Activated CD4-positive, alpha-beta T cell treated with anti-CD3 and anti-CD28 coated beads, Interleukin-2, Interleukin-6, amounts not matched to agents 100 ng/mL and 50 ng/mL, durations not matched to agents 16 hours and 8 hours (primary cell): ENCODE measurements at places on chromosomes 1 and 21.

DNA sequence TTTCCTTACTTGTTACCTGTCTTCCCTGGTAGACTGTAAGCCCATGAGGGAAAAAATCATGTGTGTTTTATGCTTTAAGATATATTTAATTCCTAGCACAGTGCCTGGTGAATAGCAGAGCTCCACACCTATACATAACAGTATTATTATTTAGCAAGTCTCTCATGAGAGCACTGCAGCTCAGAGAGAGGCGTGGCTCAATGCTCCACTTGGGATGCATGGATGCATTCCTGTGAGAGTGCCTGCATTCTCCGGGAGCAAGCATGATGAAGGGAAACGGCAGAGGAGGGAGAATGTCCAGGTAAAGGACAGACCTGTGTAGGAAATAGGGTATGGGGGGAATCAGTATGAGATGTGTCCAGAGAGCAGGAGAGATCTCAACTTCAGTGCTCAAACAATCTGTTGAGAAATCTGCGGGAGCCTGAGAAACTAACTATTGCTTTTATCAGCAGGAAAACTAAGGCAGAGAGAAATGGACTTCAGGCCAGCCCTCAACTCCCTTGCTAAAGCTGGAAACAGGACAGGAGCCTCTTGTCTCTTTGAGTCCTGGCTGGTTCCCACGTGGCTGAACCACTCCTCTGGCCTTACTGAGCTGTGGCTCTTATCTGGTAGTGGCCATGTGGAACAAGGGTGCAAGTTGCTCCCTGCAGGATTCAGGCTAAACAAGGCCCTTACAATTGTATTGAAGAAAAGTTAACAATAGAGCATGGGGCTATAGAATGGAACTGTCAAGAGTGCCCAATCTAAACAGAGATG is 113.1 kb downstream of the KCNN3 start:
- DNase-seq: no peak

DNA sequence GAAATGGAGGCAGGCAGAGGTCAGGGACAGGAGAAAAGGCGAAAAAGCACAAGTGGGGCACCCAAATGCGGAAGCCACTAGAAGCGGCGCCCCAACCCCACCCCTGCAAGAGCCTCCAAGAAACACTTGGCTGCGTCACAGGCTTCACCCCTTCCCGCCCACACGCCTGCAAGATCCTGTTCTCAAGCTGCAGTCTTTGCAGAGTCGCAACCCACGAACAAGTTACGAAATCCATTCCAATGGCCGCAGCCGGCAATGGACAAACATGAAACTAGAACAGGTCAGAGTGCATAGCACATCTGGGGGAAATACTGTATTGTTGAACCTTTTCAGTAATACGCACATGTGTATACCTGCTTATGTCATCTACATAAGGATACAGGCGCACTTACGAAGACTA is 103.6 kb downstream of the PSMG1 start:
- DNase-seq: no peak

GRCh38 chr1:221343136-221343535 is 398.8 kb downstream of the DUSP10 start:
- DNase-seq: no peak

DNA sequence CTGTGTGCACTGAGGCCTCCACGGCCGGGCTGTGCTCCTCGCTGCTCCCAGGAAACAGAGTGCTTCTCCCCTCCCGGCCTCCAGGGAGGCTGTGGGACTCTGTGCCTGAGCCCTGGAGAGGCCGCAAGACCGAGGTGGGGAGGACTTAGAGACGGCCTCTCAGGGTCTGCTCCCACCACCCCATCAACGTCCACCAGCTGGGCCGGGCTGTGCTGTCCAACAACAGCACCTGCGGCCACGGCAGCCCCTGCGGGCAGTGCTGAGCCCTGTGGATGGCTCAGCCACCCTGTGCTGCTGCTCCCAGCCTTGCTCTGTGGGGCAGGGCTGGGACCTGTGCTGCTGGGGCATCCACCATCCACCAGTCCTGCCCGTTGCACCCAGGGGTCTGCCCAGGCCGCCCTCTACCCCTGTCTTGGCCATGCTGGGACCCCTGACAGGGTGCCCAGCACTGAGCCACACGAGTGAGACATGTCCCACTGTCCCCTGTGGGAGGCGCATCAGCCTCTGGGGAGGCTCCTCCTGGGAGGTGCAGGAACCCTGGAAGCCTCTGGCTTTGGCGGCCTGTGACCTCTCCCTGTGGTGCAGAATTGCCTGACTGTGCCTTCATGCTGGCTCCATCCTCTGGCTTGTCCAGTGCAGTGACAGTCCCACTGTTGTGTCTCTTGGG is 31.2 kb upstream of the LRRC3 start:
- no peak for DNase-seq

- no peak for DNase-seq
Measured at GRCh38 chr1:164999146-164999545, 357.4 kb downstream of the LMX1A start.

GRCh38 chr1:197725044-197725443 is 50.2 kb downstream of the DENND1B start:
- DNase-seq: no peak

GRCh38 chr1:169906938-169907337 is 13.2 kb upstream of the SCYL3 start:
- no peak for DNase-seq

DNA sequence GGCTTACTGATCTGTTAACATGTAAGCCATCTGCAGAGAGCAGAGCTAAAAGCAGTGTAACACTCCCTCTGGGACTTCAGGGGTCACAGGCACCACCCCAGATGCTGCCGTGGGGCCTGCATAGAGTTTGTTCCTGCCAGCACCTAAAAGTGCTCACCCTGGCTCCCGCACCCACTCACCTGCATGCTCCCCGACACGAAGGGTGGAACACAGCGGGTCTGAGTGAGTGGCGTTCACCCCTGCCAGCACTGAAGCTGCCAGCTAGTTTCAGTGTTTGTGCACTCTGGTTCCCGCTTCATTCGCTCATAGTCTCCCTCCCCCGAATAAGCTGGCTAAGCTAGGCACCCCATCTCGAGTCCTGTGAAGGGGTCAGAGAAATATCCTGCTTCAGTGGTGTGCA is 1681.0 kb downstream of the NCAM2 start:
- no peak for DNase-seq

GRCh38 chr1:24502709-24503058 is at the start of gene RCAN3:
RCAN3 (plus strand) TSS chr1:24502836; CDS start chr1:24514373, 11,537 bp downstream.
- DNase-seq: peak; percentile 94

GRCh38 chr1:51234721-51235425 is 1.2 kb upstream of the RNF11 start:
- peak; percentile 21 for DNase-seq

GRCh38 chr1:6864166-6864565 is 78.9 kb downstream of the CAMTA1 start:
- no peak for DNase-seq

- no peak for DNase-seq
Measured at GRCh38 chr21:18771845-18772380, 368.3 kb upstream of the TMPRSS15 start.

DNA sequence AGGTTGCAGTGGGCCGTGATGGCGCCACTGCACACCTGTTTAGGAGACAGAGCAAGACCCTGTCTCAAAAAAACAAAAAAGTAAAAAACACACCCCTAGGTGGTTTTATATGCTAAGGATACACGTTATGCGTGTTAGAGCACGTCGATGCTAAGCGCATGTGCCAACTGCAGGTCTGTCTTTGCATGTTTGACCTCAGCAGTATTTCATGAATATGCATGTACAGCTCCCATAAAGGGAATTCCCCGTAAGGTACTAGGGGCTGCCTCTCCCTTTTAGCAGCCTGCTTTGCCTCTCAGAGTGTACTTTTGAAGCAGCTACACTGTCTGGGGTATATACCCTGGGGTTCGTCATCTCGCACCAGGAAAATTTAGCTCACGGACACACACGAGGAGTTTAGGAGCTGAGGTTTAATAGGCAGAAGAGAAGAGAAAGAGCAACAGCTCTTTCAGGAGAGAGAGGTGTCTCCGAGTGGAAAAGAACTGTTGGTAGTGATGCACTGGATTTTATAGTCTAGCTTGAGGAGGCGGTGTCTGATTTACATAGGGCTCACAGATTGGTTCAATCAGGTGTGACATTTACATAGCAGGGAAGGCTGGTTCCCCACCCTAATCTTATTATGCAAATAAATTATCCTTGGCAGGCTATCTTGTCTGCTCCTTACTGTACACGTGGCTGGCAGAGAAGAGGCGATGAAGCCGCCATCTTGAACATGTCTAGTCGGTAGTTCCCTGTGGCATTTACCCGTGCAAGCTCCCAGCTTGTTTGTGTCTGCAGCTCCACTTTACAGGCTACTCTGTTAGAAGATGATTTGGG is 4.2 kb upstream of the OTUD3 start:
- no peak for DNase-seq

DNA sequence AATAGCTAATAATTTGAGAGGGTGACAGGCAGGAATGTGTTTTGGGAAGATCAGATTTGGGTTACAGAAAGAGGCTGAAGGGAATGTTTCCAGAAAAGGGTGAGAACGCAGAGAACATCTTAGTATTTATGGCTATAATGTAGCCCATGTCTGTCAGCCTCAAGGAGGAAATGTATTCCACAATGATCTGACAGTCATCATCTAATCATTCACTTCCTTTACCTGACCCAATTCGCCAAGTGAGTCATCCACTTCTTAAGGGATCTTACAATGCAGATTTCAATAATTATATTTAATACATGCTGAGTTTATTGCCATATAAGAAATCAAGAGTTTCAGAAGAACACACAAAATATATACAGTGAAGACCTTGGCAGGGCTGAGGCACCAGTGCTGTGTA is 10.8 kb downstream of the TRIM45 start:
- no peak for DNase-seq

DNA sequence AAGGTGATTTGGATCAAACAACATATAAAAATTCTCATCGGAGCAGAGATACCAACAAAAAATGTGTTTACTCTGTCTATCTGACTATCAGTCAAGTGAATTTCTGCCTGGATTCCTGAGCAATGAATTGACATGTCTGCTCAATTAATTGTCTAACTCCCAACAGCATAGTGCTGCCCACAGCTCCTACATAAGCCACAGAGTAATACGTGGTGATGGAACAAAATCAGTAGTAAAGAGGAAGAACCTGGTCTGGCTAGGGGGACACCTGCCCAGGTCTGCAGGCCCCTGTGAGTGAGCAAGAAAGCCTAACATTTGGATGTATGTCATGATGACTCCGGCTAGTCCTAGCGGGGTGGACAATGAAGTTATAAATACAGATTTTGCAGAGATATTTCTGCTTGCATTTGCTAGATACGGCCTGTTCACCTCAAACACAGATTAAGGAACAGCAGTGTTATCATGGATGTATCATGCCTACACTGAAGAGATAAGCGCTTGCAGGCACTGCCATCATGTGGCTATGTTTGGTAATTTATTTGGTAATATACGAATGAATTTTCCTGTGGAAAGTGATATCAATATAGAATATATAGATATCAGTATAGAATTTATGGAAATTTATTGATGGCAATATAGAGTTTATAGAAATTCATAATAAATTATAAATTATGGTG is 69.6 kb upstream of the LRRC8B start:
- peak; percentile 73 for DNase-seq

DNA sequence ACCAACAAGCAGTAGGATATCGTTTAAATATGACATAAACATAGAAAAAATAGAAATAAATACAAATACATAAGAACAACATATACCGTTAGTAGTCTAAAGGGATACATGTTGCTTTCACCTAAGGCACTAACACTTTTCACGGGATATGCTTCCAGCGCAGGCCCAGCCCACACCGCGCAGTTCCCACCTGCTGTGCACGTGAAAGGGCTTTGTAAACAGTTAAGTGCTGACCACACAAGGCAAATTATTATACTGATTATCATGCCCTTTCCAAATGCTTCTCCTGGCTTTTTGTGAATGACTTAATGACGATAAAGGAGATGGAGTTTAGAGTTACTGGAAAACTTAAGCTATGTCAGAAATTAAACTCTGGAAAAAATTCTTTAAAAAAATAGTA is 11.3 kb upstream of the IL22RA1 start:
- no peak for DNase-seq

- peak; percentile 92 for DNase-seq
Measured at GRCh38 chr1:202160377-202160940, at the start of gene PTPN7. PTPN7 (minus strand) TSS chr1:202160602; CDS start chr1:202159402, 1,200 bp downstream.

GRCh38 chr1:7457811-7458210 is 313.3 kb upstream of the VAMP3 start:
- no peak for DNase-seq

DNA sequence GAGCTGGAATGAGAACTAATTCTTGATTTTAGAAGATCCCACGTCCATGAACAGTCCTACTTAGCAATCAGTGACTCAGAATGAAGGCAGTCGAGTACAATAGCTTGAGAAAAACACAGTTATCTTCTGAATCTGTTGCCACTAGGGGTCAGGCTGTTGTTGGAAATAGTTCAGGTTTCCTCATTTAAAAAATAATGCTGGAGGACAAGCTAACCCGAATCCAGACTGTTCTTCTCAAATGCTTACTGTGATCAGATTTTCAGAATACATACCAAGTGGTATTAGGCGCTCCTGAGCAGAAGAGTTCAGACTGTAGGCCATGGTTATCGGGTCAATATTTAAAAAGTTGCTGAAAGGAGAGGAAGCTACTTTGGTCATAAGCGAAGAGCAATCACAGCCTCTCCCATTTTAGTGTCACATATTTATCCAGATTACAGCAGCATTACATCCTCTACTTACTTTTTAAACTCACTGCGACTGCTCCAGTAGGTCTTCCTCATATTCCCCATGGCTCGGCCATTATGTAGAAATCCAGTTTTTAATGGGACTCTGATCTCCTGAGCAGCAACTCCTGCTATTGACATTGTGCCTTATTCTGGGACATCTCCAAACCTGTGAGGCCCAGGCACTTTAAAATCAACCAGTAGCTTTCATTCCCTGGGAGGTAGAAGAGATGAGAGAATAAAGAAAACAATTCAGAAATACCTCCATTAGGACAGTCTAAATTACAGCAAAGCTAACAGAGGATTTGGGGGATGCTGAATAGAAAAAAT is 10.9 kb downstream of the ERRFI1 start:
- DNase-seq: peak; percentile 66

DNA sequence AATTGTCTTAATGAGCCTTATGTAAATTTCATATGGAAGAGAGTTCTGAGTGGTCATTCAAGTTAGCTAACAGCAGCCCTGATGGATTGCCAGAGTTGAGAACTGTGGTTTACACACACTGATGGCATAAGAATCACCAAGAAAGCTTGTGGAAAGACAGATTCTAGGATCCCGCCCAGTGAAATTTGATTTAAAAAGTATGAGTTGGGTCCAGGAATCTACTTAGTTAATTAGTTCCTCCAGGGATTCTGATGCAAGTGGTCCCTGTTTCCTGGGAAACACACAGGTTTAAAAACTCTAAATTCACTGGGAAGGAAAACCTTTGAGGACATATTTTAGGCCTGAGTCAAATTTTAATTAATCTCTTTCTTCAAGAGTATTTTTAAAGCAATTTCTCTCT is 144.3 kb downstream of the NTPCR start:
- no peak for DNase-seq

DNA sequence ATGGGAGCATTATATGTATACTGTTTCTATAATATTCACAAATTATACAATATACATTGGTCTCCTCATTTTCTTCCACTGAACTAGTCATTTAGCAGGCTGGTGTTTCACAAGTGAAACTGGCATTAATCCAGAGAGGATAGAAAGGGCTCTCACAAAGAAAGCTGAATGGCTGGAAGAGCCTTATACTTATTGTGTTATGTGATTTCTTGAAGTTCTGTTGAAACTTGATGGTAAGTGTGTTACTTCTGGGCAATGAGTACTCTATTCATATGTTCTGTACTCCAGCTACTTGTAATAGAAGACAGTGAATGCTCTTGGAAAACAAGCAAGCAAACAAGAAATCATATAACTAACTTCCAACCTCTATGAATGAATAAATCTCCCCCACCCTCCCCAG is 14.9 kb downstream of the STX12 start:
- no peak for DNase-seq
